ENCODE measurements at places on chromosomes 11 and 22.

GRCh38 chr11:125251956-125252355 is 87.4 kb downstream of the PKNOX2 start:
- DNase-seq = no peak

DNA sequence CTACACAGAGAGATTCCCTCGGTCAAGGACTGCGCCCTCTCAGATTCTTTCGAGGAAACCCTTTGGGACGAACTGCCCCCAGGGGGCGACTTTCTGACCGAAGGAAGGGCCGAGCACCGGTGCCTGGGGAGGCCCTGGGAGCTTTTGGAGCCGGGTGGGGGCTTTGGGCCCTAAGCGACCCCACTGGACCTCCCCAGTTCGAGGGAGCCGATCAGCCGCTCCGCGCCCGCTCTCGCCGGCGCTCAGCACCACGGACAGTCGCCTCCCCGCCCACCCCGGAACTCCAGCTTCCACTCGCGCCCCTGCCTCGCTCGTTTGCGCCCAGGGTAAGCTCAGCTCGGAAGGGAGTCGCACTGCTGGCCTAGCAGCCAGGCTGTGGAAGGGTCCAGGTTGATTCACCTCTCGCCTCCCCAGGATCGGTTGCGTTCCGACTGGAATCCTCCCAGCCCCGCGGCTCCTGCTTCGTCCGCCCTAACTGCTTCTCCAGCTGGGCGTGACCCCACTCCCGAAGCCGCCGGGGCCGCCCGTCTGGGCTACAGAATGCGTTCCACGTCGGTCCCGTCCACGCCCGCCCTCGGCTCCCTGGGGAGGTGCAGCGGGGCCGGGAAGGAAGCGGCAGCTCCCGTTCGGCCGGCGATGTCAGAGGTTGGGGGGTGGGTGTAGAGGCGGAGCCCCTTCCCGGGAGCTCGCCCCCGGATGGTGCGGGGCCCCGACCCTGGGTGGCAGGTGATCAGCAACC is 428 bp downstream of the SCN3B start:
- no peak for DNase-seq

- no peak for DNase-seq
These were observed 469 bp downstream of the KCNK7 start for GRCh38 chr11:65595131-65595530.

DNA sequence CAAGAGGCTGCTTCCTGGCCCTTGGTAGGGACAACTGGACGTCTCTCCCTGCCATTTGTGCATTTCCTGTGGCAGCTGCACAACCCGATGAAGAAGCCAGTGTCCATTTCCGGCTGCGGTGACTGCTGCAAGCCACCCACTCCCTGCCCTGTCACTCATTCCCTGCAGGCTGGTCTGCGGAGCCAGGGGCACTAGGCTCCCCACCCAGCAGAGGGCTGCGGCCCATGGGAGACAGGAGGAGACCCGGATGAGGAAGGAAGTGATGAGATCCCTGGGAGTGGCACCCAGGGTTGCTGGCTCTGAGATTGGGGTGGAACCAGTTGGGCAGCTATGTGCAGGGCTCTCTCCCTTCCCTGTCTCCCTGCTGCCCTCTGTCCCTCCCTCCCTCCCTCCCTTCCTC is 10.0 kb upstream of the MYRF start:
- no peak for DNase-seq

DNA sequence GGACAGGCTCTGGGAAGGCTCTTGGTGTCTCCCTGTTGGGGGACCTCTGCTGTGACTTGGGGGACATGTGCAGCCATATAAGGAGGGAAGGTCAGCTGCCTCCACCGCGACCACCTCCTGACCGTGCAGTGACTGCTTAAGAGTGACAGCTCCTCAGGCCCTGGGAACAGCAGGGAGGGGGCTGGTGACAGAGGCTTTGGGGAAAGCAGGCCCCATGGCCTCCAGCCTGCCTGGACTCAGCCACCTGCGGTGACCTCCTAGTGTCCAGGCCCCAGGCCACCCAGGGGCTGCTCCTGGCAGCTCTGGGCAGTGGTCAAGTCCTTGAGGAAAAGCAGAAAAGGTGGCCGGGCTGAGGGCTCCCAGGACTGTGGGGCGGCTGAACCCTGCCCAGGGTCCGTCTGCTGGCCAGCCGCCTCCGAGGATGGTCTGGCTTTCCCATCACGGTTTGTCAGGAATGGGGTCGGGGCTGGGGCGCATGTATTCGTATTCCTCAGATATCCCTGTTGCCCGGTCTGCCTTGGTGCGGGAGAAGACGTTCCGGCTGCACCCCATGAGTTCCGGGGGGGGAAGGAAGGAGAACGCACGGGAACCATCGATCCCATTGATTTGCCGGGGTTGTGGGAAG is 96.8 kb downstream of the WNT7B start:
- no peak for DNase-seq

DNA sequence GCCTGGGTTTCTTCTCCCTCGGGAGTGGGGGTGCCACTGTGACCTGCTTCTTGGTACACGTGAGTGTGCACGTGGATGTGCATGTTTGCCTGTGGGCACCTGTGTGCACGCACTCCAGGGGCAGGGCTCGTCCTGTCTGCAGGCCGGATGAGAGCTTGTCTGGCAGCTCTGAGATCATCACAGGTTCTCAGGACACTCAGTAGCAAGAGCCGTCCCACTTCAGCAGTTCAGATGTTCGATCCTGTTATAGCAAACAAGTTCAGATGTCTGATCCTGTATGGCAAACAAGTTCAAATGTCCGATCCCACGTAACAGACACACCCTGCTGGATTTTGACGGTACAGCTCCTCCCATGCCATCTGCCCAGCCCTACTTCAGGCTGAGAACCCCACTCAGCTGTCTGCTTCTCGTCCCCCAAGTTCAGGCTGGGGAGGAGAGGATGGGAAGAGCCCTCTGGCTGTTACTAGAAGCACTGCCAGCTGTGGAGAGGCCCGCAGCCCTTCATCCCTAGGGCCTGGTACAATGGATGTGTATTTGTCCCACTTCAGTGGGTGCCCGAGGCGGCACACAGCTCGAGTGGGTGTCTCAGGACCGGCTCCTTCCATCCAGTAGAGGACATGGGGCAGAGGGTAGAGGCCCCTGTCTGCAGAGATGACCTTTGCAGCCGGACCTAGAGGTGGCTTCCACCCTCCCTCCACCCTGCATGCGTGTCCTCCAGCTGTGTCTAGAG is 1126.9 kb downstream of the BRD1 start:
- no peak for DNase-seq

DNA sequence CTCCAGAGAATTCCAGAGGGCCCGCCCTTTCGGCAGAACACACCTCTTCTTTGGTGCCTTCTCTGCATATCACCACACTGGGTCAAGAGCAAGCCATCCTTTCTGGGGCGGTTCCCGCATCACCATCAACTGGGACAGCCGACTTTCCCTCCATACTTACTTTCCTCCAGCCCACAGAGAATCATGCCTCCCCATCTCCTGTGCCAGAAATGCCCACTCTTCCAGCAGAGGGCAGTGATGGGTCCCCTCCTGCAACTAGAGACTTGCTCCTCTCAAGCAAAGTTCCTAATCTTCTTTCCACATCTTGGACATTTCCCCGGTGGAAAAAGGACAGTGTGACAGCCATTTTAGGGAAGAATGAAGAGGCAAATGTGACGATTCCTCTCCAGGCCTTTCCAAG is 157.7 kb downstream of the C11orf91 start:
- DNase-seq = peak; percentile 33

DNA sequence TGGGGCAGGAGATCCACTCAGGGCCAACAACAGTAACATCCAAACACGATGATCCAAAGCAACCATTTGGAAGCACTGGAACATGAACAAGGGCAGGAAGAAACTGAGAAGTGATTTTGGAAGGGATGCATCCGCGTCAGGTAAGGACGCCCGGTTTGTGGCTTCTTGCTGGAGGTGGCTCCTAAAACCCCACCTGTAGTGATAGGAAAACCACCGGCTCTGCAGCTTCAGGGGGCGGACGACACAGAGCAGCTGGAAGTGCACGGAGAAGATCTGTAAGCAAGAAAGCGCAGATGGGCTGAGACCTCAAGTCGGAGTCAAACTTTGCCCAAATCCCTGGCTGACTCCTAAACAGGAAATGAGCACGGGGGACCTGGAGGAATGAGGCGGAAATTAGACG is 1066.1 kb downstream of the BRD1 start:
- no peak for DNase-seq

DNA sequence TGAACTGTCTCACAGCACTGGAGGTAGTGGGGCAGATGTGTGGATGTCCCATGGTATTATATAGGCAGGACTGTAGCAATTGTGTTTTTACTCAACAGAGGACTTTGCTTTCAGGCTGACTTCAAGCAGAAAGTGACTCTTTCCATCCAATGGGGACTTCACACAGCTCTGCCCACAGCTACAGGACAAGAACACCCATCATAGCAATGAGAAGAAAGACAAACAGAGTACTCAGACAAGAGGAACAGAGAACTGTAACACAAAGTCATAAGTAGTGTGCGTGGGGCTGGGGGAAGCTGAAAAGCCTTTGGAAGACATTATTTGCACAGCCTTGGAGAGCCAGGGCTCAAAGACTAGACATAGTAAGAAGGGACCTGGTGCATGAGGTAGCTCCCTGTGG is 70.3 kb downstream of the CCDC81 start:
- DNase-seq = no peak

DNA sequence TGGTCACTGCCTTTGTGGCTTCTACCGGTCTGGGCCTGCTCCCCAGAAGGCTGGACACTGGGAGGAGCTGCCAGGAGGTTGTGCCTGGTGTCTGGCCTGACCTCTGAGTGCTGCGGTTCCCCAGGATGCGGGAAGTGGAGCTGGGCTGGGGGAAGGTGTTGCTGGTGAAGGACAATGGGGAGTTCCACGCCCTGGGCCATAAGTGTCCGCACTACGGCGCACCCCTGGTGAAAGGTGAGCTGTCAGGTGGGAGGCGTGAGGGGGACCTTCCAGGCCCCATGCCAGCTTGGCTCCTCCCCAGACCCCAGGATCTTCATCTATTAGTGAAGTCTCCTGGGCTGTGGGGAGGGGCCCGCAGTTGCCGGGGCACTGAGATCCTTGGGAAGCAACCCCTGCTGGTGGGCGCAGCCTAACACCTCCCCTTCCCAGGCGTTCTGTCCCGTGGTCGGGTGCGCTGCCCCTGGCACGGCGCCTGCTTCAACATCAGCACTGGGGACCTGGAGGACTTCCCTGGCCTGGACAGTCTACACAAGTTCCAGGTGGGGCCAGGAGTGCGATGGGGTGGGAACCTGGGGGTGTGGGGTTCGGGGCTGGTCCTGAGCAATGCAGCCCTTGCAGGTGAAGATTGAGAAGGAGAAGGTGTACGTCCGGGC is 6.7 kb downstream of the AIFM3 start:
- DNase-seq = no peak

- DNase-seq = no peak
These were observed 65.2 kb downstream of the MPPED1 start for GRCh38 chr22:43476751-43477725.

DNA sequence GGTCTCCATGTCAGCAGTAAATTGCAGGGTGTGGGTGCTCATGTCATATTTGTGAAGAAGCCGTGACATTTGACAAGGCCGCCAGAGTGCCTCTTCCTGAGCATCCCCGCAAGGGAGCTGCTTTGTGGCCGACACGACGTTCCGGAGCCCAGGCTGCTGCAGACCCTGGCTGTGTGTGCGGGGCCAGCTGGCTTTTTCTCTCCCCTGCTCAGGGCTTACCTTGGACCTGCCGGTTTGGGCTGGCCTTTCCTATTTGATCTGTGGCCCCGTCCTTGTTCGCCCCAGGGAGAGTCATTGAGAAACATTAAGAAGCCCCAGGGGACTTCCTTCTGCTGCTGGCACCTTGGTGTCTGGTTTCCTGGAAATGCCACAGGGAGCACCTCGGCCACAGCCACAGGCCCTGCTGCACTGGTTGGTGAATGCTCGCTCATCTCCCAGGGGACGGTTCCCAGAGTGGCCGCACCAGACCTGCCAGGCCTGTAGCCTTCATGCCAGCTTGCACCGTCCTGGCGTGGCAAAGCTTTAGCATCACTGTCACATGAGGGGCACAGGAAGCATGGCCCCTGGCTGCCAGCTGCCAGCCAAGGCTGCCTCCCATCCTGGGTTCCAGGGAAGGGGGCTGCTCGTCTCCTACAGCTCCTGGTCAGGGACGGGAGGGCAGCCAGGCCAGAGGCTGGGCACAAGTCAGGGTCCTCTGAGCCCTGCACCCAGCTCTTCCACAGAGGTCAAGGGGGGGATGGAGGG is 5.4 kb downstream of the GRK2 start:
- peak; percentile 62 for DNase-seq

GRCh38 chr11:34028425-34028824 is 23.1 kb upstream of the CAPRIN1 start:
- no peak for DNase-seq

GRCh38 chr11:70872955-70873735 is 379.2 kb downstream of the SHANK2 start:
- DNase-seq = no peak

- no peak for DNase-seq
These were observed 62.5 kb upstream of the SUSD2 start for GRCh38 chr22:24118689-24119384.

GRCh38 chr11:47591764-47592163 is 2.4 kb downstream of the C1QTNF4 start:
- DNase-seq = no peak

DNA sequence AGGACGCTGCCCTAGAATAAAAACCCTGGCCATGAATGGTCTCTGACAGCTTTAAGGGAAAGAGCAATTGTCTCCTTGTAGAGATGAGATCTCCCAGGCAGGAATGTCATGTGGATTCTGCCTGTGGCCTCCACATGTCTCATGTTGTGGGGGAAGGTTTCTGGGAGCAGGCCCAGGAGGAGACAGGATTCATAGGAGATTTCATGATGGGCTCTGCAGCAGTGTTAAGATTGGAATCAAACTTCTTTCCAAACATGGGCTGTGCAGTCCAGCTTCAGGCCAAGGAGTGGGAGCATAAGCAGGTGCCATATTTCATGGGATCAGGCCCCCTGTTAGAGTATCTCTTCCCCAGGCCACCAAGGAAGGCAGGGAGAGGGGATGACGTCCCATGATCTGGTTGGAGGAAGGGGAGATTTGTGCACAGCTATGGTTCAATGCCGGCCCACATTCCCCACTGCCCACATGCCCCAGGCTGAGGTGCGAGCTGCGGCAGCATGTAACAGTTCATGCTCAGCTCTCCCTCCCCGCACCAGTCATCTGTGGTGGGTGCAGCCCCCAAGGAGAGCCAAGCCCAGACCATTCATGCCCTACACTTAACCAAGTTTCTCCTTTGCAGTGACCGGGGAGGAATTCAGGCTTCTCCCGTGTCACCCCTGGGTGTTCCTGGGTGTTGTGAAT is 42.5 kb downstream of the LMO1 start:
- DNase-seq = no peak

- DNase-seq = no peak
These were observed 20.3 kb upstream of the RRM1 start for GRCh38 chr11:4074266-4074665.

DNA sequence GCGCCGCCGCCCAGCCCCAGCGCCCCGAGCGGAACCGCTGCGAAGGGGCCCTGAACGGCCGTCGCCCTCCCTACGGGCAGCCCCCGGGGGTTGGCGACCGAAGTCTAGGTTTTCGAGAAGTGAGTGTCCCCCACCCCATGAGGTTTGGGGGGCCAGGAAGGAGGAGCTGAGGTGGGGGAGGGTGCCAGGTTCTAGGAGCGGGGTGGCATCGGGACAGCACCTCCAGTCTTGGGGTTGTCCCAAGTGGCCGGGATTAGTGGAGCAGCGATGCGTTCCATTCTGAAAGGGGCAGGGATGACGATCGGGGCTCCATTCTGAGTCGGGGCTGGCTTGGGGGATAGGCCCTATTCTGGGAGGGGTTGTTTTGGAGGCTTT is 408 bp downstream of the PPP2R5B start:
- no peak for DNase-seq

Data from stimulated activated CD4-positive, alpha-beta T cell treated with anti-CD3 and anti-CD28 coated beads, Interleukin-12 subunit alpha, Interleukin-12 subunit beta, amount 100 ng/mL, for 48 hours (primary cell).